ENCODE measurements at places on chromosomes 4 and X. TPM values are rescaled to one million over a fixed set of nuclear protein-coding genes. Genes with fewer than 3 reads are reported as not detected.

Gene CTAG2
- 0.88 TPM for total RNA-seq

GRCh38 chrX:125681058-125681457 lies 361.4 kb downstream of the TEX13C start:
- no peak for DNase-seq
- H3K4me1 ChIP-seq, result no peaks in the 10 kb centered on the region
- no peaks in the 10 kb centered on the region for H3K36me3 ChIP-seq
- no peaks in the 10 kb centered on the region for H3K27me3 ChIP-seq

DNA sequence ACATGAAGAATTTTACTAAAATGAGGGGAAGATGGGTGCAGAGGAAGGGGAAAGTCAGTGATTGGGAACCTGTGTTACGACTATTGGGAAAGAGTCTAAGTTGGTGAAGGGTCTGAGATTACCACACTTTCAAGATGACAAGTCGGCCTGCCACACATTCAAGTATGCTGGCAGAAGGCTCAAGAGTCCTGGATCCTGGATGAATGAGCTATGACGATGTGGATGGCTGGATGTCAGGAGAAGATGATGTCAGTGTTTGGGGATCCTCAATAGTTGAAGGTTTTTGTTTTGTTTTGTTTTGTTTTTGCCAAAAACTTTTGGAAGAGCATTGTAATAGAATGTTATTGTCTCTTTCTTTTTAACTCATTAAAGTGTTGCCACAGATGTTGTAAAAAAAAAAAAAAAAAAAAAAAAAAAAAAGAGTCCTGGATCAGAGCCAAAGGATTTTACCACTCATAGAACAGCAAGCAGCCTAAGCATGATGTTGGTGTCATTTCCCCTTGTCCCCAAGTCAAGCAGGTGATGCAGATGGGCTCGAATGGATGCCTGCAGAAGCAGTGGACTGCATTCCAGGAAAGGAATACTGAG lies 120.6 kb downstream of the REELD1 start:
- H3K4me1 ChIP-seq, result peaks cover 31% of the 10 kb centered on the region
- no peaks in the 10 kb centered on the region for H3K36me3 ChIP-seq
- no peak overlapping the region for H3K4me3 ChIP-seq
- no peaks in the 10 kb centered on the region for H3K27me3 ChIP-seq
- no peak for DNase-seq
- H3K27ac ChIP-seq, result no peak overlapping the region

DNA sequence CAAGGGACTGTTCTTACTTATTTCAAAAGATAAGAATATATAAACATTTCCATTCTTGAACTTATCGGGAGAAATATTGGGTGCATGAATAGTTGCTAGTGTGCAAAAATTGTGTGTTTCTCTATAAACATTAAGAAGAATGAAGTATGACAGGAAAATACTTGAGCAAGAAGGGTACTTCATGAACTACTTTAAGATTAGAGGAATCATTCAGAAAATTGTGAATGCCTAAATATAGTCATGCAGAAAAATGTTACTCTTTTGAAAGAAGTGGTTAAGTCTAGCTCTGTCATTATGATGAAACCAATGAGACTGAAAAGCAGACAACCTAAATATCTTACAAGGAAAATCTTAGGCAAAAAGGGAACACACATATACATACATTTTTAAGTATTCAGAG lies 207.8 kb upstream of the PCDH18 start:
- H3K4me3 ChIP-seq, result no peak overlapping the region
- no peak overlapping the region for H3K27ac ChIP-seq
- H3K27me3 ChIP-seq, result no peaks in the 10 kb centered on the region
- no peaks in the 10 kb centered on the region for H3K4me1 ChIP-seq

GRCh38 chr4:153153339-153153871 lies 50.8 kb upstream of the TRIM2 start:
- H3K4me1 ChIP-seq, result peaks cover 15% of the 10 kb centered on the region
- H3K4me3 ChIP-seq, result peak overlapping the region; percentile 68
- peaks cover 84% of the 10 kb centered on the region for H3K27me3 ChIP-seq
- H3K27ac ChIP-seq, result no peak overlapping the region
- peak; percentile 79 for DNase-seq

Measured in osteoblast (primary cell).